ENCODE measurements at places on chromosomes 13 and 19.

GRCh38 chr19:15108845-15109767 is 1.9 kb downstream of the SYDE1 start:
- no peak for DNase-seq

DNA sequence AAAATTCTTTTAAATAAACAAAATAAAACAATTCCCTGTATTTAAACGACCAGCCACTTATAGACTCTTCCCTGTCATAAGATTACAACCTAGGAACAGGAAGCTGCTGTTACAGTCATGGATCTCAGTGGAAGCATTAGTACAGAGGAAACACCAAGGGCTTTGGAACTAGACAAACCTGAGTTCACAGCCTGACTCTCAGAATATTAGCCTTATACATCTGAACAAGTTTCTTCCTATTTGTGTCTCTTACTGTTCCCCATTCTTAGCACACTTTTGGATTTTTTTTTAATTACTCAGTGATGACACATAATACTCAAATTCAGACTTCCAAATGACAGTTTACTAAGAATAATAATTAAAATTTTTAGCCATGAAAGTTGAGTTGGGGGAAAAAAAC is 46.1 kb downstream of the ZDHHC20 start:
- no peak for DNase-seq

DNA sequence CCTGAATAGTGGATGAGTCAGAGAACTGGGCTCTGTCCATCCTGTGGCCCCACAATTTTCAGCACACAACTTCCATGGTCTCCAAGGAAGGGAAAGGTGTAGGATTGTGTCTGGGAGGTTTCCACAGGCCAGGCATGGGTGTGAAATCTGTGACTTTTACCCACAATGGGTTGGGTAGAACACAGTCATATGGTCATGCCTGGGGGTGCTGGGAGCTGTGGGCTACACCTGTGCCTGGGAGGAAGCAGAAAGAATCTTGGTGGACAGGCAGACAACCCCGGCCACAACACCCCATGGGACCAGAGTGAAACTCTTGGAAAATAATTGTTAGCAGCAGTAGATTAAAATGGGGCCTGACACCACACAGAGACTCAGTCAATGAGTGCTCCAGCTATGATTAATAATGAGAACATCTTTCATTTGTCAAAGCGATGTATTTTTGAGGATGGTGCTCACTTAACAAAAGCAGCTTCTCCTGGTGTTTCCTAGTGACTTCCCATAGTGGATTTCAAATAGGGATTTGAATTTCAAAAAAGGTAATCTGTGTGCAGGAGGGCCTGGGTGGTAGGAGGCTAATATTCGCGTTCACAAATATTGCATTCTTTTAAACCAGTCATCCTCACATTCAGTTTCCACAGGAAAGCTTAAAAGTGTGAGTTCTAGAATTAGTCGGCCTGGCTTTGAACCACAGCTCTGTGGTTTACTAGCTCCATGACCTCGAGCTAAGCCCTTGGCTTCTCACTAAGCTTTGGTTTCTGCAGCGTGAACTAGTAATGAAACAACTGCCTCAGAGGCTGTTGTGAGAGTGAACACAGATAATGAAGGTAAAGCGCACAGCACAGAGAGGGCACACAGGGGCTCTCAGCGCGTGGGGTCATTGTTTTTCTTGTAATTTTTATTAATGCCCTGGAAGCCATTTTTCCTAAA is 89.3 kb upstream of the UQCRFS1 start:
- DNase-seq, result no peak

DNA sequence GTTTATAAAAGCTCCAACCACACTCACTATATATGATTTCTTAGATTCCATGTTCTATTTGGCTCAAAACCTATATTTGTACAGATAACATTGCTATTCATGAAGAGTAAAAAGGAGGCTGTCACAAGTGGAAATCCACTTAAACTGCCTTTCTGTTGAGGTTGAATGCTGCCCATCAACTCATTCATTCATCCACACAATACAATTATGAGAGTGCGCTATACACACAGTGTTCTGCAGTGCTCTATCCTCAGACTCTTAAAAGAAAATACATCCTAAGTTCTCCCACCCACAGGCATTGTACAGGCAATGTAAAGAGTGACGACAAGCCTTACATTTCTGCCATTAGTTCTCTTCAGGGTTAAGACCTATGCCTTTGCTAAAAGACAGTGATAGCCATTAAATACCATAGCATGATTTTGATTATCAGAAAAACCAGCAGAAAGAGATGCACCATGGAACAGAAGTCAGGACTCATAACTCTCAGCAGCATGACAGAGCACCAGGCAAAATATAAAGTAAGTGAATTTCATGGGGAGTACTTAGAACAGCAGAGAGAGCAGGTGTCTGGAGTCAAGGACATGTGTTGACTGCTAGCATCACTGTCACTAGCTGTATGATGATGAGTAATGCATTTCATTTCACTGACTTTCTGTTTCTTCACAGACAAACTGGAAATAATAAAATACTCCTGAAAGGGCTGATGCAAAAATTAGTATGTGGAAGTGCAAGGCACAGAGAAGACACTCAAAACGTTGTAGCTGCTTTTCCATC is 218.0 kb downstream of the RBM26 start:
- no peak for DNase-seq

DNA sequence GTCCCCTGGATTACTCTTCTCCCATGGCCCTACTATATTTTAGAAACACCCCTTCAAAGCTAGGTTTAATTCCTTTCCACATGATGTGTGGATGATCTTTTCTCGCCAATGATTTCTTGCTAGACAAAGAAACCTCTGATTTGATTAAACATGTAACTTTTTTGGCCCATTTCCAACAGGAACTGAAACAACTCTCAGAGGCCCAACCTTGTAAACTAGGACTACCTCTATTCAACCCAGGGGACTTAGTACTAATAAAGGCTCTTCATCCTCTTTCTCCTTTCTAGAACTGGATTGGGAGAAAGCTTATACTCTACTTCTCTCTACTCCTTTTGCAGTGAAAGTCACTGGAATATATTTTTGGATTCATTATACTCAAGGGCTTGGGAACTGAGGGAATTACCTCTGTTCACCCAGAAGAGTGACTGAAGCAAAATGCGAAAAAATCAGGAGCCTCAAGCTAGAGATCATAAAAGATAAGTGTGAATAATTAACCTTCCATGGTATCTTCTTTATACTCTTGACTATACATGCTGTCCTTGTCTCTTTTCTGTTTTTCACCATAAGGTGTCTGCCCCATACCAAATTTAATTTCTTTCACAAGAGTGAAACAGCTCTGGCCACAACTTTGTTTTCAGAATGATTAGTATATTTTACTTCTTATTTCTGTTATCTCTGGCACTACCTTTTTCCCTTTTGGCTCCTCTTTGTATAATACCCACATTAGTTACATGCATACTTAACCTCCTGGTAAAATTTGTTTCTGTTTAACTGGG is 977.6 kb downstream of the SLITRK5 start:
- no peak for DNase-seq

Data from NCI-H82 (cell line).